ENCODE measurements at places on chromosomes 5 and 9. TPM values are rescaled to one million over a fixed set of nuclear protein-coding genes. Genes with fewer than 3 reads are reported as not detected.
A peak's percentile ranks its signal among the peaks of the same experiment; 100 is the strongest.

- DNase-seq: no peak
Observed at GRCh38 chr5:2998106-2998505, 246.6 kb upstream of the IRX2 start.

DNA sequence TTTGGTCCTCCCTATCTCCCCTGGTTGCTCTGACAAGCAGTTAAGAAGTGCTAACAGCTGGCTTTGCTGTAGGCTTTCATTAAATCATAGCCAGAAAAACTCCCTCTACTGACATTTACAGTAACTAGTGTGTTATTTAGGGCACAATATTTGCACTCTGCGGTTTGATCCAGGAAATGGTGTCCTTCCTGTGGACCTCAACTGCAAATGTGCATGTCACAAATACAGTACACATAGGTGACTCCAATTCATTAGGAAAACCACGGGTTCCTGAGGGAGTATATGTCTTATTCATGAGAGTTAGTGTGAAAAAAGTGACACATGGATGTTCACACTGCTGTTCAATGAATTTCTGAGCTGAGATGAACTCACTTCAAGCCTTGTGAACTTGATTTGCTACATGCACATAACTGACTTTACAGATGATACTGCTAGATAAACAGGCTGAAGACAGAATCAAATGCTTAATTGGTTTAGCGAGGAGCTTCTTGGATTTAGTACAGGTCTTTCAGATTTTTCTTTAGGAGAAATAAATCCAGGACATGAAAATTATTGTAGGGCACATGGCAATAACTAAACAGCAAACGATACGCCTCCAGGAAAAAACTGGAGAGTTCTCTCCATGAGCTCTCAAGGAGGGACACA, 281.5 kb downstream of the EFNA5 start:
- DNase-seq: peak; percentile 46

- DNase-seq: no peak
Observed at GRCh38 chr9:34206561-34206960, 27.7 kb downstream of the UBAP1 start.

GRCh38 chr9:7366121-7366520, 433.5 kb downstream of the DMAC1 start:
- DNase-seq: no peak

GRCh38 chr9:72440378-72440777, 75.4 kb upstream of the ZFAND5 start:
- DNase-seq: no peak

DNA sequence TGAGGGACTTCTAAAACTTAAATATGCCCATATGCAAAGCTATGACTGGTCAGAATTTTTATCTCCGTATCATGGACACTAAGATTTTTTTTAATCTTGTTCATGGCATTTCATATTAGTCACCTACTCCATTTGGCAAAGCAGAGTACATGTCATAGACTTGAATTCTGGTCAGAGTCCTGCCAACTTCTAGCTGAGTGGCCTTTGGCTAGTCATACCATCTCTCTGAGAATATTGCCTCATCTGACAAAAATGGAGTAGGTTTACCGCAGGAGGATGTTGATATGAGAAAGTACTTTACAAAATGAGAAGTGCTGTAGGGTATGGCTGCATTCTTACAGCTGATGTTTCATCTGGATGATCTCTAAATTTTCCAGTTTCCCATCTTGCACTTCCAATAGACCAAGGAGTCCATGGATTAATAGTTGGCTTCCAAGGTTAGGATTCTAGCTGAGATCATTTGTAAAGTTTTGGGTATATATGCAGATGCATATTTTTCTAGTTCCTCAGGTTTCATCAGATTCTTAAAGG, 150.8 kb upstream of the NR3C1 start:
- DNase-seq: no peak

Gene NEUROG1
- total RNA-seq: not detected

DNA sequence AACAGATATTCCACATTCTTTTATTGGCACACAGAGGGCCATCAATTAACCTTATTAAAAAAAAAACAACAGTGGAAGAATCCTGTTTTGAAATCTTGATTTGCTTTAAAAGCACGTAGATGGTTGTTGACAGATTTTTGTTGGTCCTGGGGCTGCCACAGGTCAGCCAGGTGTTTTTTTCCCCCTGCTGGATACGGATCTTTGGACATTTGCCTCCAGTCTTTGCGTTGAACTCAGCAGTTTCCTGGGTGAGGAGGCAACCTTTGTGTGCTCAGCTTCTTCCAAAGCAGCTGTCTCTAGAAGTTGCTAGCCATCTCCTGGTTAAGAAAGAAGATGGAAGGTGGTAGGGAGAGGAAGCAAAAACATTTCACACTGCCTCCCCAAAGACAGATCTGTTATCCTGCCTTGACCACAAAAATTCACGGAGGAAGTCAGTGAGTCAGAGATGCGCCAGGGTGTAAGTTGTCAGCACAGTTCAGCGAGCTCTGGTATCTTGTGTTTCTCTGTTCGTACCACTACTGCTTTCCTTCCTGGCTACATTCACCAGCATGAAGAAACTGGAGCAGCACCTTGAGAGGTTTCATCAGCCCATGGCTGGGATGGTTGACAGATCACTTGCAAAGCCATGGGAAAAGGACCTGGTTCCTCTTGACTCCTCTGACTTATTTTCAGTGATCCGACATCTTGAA, 207.3 kb downstream of the ARHGAP26 start:
- DNase-seq: no peak

- DNase-seq: no peak
Observed at GRCh38 chr9:87464992-87465378, 32.7 kb upstream of the DAPK1 start.

GRCh38 chr9:89079391-89079790, 88.1 kb downstream of the S1PR3 start:
- no peak for DNase-seq
